ENCODE measurements at places on chromosomes 6 and 20.

GRCh38 chr20:8661229-8661952 lies 407.5 kb upstream of the PLCB4 start:
- no peak for DNase-seq

- no peak for DNase-seq
Measured at GRCh38 chr6:84582997-84583396, 181.4 kb downstream of the TBX18 start.

DNA sequence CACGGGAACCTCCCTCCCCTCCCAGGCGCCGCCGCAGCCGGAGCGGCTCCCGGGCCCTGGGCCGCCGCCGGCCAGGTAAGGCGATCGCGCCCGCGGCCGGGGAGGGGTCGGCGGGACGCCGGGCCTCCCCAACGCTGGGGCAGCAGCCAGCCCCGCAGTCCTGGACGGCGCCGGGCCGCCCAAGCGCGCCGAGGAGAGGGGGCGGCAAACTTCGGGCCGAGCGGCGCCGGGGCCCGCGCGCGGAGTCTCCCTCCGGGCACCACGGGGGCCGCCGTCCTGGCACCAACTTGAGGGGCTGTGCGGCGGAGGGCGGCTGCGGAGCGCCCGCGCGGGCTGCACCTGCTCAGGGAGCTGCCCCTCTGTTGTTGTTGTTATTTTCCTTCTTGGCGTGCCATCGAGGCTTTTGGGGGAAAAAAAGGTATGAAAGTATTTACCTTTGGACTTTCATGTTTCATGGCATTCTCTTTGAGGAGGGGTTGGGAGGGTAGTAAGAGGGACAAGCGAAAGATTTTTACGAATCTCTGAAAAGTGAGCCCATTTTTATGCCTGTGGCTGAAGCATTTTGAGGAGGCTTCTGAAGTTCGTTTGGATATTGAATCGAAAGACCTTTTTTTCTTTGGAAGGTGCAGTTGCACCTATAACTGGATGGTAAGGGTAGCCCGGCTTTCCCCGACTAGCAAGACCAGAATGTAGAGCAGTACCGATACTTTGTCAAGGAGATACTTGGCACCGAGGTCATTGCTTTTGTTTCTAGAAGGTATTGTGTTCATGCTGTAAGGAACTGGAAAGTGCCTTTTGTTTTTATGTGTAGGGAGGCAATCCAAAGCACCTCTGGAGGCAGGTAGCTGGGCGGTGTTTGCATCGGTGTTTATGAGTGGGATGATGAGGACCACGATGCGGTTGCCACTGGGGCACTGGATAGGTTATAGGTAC lies at the start of gene RNF182:
Gene RNF182 (plus strand): TSS at position 4 of the 933 bp plus-strand sequence. CDS start 52,168 bp downstream, outside the sequence.
- DNase-seq, result no peak

- no peak for DNase-seq
Measured at GRCh38 chr20:35279533-35280174, 1.7 kb upstream of the MMP24OS start.

DNA sequence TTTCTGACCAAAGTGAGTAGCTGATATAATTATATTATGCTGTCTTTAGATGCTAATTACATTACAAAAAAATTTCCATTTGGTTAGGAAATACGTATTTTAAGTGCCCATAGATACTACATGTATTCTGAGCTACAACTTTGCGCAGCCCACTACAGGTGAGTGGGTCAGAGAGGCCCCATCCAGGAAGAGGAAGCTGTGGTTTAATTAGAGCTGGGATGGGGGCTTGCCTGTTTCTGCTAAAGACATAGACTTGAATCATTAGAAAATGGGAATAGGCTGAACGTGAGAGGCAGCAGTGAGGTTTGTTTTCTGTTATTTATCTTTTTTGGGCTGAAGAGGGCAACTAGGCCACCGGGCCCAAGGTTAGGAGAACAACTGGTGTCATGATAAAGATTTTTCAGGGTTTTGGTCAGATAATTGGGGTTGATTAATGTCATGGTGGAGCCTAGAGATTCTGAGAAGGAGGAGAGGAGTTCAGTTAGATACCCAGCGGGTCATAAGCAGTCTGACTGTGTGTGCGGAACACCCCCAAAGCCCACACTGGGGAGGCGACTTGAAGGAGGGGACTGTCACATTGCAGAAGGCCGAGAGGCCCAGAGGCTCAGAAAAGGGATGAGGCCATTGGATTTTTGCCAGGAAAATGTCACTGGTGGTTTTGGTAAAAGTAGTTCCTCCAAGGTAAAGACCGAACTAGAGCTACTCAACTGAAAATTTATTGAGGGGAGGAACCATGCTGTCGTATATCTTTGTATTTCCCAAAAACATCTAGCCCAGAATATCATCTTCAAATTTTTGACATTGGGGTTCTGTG lies 14.5 kb upstream of the IRF4 start:
- no peak for DNase-seq

GRCh38 chr6:3789018-3789895 lies 37.7 kb upstream of the PXDC1 start:
- no peak for DNase-seq

DNA sequence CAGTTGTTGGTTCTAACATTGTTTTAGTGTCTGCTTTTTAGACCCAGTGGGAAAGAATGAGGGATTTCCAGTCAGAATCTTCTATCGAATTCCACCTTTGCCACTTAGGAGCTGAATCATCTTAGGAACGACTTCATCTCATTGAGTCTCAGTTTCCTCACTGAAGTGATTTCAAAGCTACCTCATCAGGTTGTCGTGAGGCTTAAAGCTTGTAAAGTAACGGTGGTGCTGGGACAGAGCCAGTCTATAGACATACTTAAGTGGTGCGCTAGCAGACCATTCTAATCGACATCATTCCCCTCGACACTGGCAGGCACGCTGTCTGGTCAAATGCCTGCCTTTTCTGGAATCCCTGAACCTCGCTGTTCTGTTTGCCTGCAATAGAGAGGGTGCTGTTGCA lies 55.5 kb downstream of the TMEM170B start:
- no peak for DNase-seq

- DNase-seq, result no peak
Measured at GRCh38 chr20:63778857-63779256, 39.3 kb downstream of the SLC2A4RG start.

GRCh38 chr6:139863964-139864363 lies 489.5 kb upstream of the CITED2 start:
- DNase-seq, result no peak

DNA sequence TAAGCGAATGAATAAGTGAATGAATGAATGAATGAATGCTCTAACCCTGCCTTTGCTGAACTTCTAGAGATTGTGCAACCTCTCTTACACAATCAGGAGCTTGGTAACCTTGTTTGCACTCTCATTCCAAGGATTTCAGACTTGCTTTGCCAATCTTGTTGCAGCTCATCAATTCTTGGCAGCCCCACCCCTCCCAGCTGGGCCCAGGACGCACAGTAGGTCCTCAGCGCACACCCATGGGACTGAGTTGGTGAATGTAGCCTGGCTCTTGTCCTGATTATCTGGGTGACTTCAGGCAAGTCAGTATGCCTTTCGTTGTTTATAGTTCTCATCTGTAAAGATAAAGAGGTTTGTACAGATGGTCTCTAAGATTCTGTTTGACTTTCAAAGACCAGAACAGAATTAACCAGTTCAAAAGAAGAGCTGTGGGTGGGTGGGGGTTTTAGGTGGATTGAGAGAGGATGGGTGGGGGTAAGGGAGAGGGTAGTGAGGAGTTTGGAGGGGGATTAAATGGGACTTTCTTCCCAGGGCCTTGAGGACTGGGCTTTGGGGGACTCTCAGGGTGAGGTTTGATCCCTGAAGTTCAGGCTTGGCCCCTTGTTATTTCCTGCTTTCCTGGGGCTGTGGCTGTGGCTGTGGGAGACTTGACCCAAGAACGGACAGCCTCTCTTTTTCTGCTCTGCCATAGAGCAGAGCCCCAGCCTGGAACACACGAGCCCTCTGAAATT lies 33.2 kb downstream of the VEGFA start:
- no peak for DNase-seq

- no peak for DNase-seq
Measured at GRCh38 chr6:167270499-167271311, 20.4 kb upstream of the UNC93A start.

GRCh38 chr6:10101551-10102252 lies 313.2 kb downstream of the TFAP2A start:
- no peak for DNase-seq

- DNase-seq, result no peak
Measured at GRCh38 chr20:12358006-12358654, 440.4 kb downstream of the BTBD3 start.

- DNase-seq, result no peak
Measured at GRCh38 chr6:112031960-112032359, 21.9 kb upstream of the CCN6 start.

DNA sequence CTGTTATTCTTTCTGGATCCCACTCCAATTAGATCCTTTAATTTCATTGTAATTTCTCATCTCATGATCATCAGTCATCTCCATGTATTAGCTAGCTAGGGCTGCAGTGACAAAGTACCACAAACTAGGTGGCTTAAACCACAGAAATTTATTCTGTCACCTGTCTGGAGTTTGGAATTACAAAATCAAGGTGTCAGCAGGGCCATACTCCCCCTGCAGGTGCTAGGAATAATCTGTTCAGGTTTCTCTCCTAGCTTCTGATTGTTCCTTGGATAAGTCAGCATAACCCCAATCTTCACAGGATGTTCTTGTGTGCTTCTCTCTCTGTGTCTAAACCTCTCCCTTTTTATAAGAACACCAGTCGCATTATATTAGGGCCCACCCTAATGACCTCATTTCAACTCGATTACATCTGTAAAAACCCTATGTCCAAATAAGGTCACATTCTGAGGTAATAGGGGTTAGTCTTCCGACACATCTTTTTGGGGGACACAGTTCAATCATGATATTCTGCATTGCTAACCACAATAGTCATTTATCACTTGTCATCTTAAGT lies 40.5 kb downstream of the BEND6 start:
- no peak for DNase-seq

DNA sequence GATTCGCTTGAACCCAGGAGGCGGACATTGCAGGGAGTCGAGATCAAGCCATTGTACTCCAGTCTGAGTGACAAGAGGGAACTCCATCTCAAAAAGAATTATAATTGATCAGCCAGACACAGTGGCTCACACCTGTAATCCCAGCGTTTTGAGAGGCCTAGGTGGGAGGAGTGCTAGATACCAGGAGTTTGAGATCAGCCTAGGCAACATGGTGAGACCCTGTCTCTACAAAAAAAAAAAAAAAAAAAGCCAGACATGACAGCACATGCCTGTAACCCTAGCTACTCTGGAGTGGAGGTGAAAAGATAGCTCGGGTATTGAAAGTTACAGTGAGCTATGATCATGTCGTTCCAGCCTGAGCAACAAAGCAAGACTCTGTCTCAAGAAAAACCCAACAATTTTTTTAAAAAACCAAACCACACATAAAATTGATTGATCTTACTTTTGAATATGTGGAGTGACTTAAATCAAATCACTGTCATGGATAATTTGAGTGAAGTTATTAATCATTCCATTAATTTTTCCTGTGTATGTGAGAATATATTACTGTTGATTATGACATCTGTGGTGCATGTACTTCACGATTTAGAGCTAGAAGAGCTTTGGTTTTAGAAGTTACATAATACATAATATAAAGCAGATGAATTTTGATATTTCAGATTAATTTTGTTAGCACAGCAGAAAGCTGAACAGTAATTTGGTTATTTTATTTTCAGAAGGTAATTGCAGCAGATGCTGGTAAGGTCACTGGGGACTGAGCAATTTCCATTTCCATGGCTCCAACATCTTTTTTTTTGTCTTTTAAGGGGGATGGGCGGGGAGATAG lies 34.4 kb downstream of the NCOA7 start:
- no peak for DNase-seq

DNA sequence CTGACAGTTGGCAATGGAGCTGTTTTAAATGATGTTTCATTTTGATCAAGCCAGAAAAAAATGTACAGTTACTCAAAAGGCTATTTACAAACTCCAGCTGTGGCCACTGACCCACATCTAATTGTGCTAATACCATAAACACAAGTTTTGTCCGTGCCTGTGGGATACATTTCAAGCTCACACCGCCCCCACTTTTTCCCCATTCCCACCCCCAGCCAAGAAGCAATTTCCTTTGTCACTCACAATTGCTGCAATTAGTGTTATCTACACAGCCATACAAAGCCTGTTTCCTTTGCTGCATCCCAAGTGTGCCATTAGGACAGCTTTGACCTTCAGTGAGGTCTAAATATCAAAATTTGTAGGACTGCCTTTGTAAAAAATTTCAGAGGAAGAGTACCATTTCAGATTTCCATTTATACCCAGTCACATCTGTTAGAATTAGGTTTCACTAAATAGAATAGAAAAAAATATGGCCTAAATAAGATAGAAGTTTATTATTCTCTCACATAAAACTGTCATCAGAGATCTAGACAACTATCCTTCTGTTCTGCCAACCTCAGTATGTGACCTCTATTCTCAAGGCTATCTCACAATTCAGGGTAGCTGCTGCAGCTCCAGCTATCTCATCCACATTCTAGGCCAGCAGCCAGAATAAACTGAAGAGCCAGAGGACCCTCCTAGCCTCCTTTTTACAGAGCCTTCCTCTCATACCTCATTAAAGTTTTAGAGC lies 202.6 kb downstream of the NFATC2 start:
- no peak for DNase-seq

DNA sequence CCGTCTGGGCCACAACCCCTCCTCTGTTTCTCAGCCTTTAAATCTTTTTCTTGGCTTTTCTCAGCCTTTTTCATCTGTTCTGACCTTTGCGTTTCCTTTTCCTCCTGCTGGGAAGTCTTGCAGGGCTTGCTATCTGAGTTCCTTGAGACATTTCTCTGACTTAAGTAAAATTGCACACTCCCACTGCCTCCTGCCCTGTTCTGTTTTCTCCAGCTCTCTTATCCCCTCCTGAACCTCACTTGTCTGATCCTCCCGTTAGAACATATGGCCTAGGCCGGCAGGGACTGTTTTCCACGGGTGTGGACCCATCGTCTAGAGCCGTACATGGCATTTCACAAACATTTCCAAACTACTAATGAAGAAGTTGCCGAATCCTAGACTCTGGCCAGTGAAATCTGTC lies 63.0 kb downstream of the ARID1B start:
- no peak for DNase-seq

DNA sequence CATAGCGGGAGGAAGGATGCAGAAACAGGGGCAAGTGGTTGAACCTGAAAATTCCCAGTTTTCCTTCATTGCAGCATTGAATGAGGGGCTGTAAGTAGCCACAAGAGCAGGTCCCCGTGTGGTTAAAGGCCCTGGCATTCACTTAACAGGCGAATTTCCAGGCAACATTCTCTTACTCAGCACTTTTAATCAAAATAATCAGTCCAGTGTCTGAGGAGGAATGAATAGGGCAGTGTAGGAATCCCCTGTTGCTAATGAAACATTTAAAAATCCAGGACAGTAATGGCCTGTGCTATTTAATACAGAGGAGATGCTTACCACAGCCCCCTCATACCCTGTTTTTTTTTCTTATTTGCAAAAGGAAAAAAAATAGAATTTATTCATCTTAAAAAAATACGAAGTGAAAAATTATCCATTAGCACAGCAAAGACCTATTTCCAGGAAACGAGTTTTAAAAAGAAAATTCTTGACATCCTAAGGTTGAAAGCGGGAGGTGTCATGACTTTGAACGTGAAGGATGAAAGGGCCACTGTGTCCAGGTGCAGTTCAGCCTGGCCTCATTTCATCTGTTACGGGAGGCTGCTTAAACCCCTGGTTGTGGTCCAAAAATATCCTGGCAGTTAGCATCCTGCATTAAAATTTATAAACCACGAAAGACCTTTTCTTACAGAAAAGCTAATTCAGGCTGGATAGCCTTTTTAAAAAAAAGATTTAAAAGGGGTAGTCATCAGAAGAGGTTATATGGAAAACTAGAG lies 20.2 kb downstream of the MYLK4 start:
- no peak for DNase-seq

All from naive thymus-derived CD4-positive, alpha-beta T cell (primary cell).